Type B pancreatic cell (in vitro differentiated cells): ENCODE measurements at places on chromosomes 3 and 15. TPM values are rescaled to one million over a fixed set of nuclear protein-coding genes. Genes with fewer than 3 reads are reported as not detected.

DNA sequence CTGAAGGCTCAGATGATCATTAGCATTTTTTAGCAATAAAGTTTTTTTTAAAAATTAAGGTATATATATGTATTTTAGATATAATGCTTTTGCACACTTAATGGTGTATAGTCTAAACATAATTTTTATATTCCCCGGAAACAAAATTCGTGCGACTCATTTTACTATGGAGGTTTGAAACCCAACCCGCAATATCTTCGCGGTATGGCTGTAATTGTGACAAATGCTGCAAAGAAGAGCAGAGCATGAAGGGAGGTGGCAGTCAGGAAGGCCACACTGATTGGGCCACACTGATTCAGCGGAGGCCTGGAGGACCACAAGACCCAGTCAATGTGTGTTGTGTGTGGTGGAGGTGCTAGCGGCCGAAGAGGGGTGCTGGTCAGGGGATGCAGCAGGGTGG is 4.5 kb upstream of the CYP8B1 start:
- H3K4me1 ChIP-seq, result peaks cover 8% of the 10 kb centered on the region
- no peaks in the 10 kb centered on the region for H3K36me3 ChIP-seq
- DNase-seq, result no peak
- peaks cover 16% of the 10 kb centered on the region for H3K27me3 ChIP-seq

GRK7 gene
- total RNA-seq, result 0.10 TPM in 1 of 2 replicates, not detected in the other

DNA sequence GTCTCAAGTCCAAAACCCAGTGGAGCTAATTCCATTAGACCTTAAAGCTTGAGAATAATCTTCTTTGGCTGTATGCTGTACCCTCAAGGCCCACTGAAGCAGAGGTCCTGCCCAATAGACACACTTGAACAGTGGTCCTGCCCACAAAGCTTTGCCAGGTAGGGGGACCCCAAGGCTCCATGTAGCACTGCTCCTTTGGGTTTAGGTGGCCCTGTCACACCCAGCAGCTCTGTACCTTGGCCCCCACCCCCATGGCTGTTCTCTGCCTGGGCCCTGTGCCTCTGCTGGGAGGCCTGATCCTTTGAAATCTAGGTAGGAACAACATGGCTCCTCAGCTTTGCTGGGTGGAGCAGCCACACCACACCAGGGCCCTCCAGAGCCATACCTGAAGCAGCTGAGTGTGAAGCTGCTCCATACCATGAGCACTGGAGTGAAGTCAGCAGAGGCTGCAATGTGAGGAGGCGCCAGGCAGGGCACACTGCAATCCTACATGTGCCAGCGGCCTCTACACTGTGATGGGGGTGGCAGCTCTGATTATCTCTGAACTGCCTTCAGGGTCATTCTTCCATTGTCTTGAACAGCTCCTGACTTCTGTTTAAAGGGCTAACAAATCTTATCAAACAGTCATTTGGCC is 188.0 kb upstream of the CCDC54 start:
- no peaks in the 10 kb centered on the region for H3K36me3 ChIP-seq
- no peak overlapping the region for H3K4me3 ChIP-seq
- no peak overlapping the region for H3K27ac ChIP-seq
- no peak for DNase-seq

- no peaks in the 10 kb centered on the region for H3K36me3 ChIP-seq
- DNase-seq, result no peak
- H3K4me1 ChIP-seq, result no peaks in the 10 kb centered on the region
- H3K4me3 ChIP-seq, result no peak overlapping the region
Measured at GRCh38 chr3:46019707-46020106, 7.6 kb downstream of the XCR1 start.

GP5 gene
- total RNA-seq, result 0.10 TPM in 1 of 2 replicates, not detected in the other

DNA sequence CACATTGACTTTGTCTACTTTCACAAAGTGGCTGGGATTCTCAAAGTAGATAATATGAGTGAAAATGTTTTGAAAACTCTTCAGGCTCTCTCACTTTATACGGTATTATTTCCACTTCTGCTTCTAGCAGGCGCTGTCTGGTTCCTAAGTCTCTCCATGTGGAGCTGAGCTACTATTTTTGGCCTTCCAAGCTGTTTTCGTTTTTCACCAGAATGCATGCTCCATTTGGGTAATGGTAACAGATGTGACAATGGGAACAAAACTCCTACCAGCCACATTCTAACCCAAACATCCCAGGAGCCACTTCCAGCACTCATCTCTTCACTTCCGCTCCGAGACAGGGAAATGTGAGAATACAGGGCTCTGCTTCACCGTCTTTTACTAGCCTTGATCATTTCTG is 586.7 kb downstream of the NTRK3 start:
- no peak overlapping the region for H3K4me3 ChIP-seq
- DNase-seq, result no peak
- H3K27me3 ChIP-seq, result peaks cover 18% of the 10 kb centered on the region
- peaks cover 6% of the 10 kb centered on the region for H3K4me1 ChIP-seq

- no peak overlapping the region for H3K4me3 ChIP-seq
- no peak for DNase-seq
- H3K36me3 ChIP-seq, result no peaks in the 10 kb centered on the region
- H3K27ac ChIP-seq, result no peak overlapping the region
- H3K27me3 ChIP-seq, result no peaks in the 10 kb centered on the region
Measured at GRCh38 chr3:61178167-61178566, 73.1 kb downstream of the FHIT start.

PLSCR4 gene
- 3.4 and 6.0 TPM in 2 replicates for total RNA-seq

DNA sequence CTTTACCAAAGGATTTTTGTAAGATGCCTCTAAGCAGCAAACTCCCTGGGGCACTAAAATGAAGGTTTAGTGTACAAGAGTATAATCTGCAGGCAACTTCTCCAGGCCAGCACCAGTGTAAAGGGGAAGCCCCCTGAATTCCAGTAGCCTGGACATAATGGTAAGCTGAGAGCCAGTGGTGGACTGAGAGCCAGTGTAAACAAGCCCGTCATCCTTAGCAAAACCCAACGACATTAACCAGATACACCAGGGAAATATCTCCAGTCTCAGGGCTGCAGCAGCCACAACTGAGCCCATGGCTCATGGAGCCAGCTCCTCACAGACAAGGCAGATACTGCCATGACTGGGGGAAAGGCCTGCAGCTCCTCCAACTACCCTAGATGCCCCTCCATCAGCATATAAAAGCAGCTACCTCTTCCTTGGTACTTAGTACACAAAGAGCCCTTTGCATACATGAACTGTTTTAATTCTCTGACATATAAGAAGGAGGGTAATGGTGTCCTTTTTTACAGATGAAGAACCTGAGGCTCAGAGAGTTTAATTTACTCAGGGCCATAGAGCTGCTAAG is 21.7 kb downstream of the PARP16 start:
- H3K36me3 ChIP-seq, result peaks cover 18% of the 10 kb centered on the region
- H3K4me3 ChIP-seq, result no peak overlapping the region
- no peaks in the 10 kb centered on the region for H3K27me3 ChIP-seq
- no peak overlapping the region for H3K27ac ChIP-seq

- DNase-seq, result no peak
- H3K36me3 ChIP-seq, result no peaks in the 10 kb centered on the region
- no peaks in the 10 kb centered on the region for H3K27me3 ChIP-seq
- no peak overlapping the region for H3K27ac ChIP-seq
- H3K4me3 ChIP-seq, result no peak overlapping the region
Measured at GRCh38 chr3:101120039-101120438, 126.8 kb upstream of the ABI3BP start.
